Stimulated activated CD8-positive, alpha-beta memory T cell treated with anti-CD3 and anti-CD28 coated beads, Interleukin-7, amount 100 ng/mL, for 4 hours (primary cell): ENCODE measurements at places on chromosomes 5 and 9.

DNA sequence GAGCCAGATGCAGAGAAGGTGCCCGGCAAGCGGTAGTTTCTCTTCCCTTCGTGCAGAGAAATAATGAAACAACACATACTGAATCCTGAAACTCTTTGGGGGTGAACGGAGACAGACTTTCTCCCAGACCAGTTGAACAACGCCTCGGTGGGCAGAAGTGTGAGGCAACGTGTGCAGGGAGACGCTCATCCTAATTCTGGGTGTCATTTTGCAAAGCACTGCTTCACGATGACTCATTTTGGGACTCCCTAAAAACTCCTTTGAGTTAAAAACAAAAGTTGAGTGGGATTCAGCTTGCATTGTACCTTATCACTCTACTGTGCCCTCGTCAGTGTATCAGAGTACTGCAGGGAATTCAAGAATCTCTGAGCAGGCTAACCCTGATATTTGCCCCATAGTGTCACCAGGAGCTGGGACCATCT is 3.5 kb upstream of the NEK6 start:
- no peak for DNase-seq

DNA sequence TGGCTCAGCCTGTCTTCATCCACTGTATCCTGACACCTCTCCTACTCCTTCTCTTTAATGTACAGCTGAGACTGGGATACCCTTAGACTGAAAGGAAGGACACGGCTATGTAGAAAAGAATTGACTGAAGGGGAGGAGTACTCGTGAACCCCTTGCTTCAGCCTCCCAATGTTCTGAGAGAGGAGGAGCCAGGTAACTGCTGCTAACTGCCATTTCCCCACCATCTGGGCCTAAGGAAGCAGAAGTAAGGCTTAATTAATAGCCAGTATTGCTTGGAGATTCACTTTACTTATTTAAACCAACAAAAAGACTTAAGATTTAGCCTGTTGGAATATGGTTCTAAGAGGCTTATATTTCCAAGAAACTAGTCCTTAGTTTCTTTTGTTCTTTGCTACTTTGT is 18.8 kb upstream of the RGS3 start:
- no peak for DNase-seq

- DNase-seq, result no peak
Measured at GRCh38 chr5:23648656-23649055, 141.2 kb downstream of the PRDM9 start.

DNA sequence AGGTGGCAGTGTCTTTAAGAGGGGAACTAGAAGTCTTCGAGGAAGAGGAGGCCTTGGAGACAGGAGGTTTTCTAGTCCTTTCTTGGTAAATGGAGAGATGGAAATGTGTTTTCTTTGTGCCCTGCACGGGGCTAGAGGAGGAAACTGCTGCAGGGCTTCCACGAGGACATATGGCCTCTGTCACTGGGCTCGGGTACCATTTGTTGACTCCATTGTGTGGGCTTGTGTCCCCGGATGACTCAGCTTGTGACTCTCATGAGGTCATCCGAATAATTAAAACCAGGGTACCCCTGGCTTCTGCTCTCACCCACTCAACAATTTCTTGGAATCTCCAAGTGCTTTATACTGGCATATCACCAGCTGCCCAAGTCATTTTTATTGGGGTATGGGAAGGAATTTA is 261.7 kb downstream of the KIF4B start:
- no peak for DNase-seq

- no peak for DNase-seq
Measured at GRCh38 chr5:132850066-132850465, 16.2 kb downstream of the GDF9 start.

GRCh38 chr5:170554521-170555267 is 50.9 kb downstream of the KCNIP1 start:
- DNase-seq, result no peak

- DNase-seq, result no peak
Measured at GRCh38 chr9:113293285-113293878, 9.8 kb downstream of the RNF183 start.

DNA sequence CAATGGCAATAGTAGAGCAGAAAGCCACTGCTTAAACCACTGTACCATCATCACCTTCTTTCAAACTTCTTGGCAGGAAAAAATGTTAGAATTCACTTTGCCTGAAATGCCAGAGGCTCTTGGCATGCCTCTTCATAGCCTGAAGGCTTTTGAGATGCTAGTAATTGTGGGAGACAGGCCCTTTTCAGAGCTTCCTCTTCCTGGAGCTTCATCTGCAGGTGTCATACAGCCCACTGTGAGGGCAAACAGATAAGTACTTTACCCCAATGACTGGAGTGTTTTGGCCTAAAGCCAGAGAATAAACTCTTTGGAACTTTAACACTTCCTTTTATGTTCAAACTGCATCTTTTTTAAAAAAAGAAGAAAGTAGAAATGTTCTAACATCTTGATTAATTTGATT is 81.3 kb upstream of the TMEM171 start:
- DNase-seq, result no peak

- DNase-seq, result no peak
Measured at GRCh38 chr5:143759396-143760130, 52.4 kb upstream of the HMHB1 start.

DNA sequence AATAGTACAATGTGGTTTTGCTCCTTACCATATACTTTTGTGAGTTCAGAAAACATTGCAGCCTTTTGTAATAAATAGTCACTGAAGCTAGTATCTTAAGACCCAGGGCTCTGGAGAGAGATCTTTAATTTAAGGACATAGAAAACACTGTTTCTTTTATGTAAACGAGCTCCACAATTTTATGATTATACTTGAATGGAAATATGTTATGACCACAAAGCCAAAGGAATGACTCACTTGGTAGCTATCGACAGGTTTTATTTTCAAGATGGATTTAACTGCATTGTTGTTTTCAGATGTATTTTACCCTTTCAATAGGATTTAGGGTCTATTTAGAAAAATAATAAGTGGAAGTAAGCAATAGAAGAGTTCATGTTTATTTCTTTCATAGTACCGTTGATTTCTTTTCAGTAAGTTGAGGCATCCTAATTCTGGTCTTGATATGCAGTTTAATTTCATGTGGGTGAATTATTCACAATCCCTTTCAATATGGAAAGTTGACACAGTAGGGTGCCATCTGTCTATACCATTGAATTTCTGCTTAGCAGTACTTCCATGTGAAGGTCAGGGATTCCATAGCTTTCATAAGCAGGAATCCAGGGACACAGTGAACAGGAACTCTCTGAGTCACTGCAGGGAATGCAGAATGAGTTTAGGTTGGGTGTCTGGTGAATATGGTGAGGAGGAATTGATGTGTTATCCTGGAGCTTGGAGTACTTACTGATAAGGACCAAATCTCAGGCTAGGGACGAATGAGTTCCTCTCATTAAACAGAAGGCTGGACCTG is 157.6 kb downstream of the CD180 start:
- DNase-seq, result no peak

- DNase-seq, result no peak
Measured at GRCh38 chr5:139642213-139642612, 5.9 kb upstream of the CXXC5 start.

GRCh38 chr5:74044936-74045335 is 418.9 kb downstream of the ARHGEF28 start:
- DNase-seq, result no peak
